ENCODE measurements at places on chromosomes 5 and 9.

- no peak for DNase-seq
- H3K27ac ChIP-seq: no peak overlapping the region
- no peaks in the 10 kb centered on the region for H3K4me1 ChIP-seq
- no peak overlapping the region for H3K4me3 ChIP-seq
Measured at GRCh38 chr9:85900504-85901201, 40.3 kb upstream of the NAA35 start.

DNA sequence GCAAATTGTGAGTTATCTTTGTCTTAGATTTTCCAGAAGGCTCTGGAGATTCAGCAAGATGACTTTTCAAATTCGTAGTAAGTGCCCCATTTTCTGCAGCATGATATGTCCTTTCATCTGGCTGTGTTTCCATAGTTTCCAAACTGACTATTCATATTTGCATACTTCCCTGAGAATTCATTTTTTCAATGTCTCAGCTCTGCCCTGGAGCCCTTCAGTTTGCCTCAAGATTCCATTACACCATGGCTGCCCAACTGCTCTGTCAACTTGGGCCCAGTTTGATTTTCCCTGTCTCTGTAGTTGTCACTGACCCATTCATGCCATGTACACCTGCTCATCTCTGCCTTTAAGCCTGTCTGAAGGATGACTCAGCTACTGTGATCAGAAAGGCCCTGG is 94.2 kb upstream of the RUSC2 start:
- H3K4me1 ChIP-seq: no peaks in the 10 kb centered on the region
- no peak for DNase-seq
- no peak overlapping the region for H3K4me3 ChIP-seq
- no peaks in the 10 kb centered on the region for H3K27me3 ChIP-seq
- H3K36me3 ChIP-seq: no peaks in the 10 kb centered on the region
- no peak overlapping the region for H3K27ac ChIP-seq

DNA sequence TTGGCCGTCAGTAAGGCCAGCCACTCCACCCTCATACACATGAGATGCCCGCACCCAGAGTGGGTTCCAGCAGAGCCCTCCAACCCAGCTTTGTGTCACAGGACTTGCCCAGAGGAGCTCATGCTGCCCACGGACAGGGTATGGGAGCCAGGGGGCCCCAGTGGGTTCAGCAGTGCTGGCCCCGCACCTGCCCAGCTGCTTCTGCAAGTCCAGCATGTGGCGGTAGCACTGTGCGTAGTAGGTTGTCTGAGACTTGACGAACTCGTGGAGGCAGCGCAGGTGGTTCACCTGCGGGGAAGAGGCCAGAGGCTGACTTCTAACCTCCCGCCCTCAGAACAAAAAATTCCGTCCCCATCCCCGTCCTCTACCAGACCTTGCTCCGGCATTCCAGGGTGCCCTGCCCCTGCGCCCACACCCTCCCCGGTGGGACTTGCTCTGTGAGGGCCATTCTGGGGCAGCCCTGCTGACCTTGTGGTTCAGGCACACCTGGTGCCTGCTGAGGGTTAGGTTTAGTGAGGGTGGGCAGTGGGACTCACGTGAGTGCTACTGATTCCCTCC is 18.5 kb downstream of the SH3GLB2 start:
- H3K4me3 ChIP-seq: no peak overlapping the region
- DNase-seq: no peak
- H3K27me3 ChIP-seq: no peaks in the 10 kb centered on the region

GRCh38 chr5:68534956-68535520 is 319.5 kb downstream of the PIK3R1 start:
- H3K27me3 ChIP-seq: no peaks in the 10 kb centered on the region
- no peaks in the 10 kb centered on the region for H3K36me3 ChIP-seq
- no peak for DNase-seq
- H3K4me3 ChIP-seq: no peak overlapping the region
- no peak overlapping the region for H3K27ac ChIP-seq

DNA sequence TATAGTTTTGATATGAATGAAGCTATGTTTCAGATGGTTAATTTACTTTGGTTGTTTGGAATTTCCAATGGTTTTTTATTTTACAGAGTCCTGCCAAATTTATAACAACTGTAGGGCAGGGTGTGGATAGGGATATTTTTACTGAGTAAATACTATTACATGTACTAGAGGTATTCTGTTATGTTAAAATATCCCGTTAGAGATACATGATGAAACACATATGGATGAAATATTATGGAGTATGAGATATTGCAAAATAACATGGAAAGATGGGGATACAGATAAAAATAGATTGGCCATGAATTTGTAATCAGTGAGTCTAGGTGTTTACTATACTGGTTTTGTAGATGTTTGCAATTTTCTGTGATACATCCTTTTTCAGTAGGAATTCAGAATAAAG is 76.7 kb downstream of the RAB24 start:
- no peaks in the 10 kb centered on the region for H3K27me3 ChIP-seq
- no peak overlapping the region for H3K4me3 ChIP-seq
- DNase-seq: no peak
- H3K4me1 ChIP-seq: no peaks in the 10 kb centered on the region
- no peak overlapping the region for H3K27ac ChIP-seq
- no peaks in the 10 kb centered on the region for H3K36me3 ChIP-seq

DNA sequence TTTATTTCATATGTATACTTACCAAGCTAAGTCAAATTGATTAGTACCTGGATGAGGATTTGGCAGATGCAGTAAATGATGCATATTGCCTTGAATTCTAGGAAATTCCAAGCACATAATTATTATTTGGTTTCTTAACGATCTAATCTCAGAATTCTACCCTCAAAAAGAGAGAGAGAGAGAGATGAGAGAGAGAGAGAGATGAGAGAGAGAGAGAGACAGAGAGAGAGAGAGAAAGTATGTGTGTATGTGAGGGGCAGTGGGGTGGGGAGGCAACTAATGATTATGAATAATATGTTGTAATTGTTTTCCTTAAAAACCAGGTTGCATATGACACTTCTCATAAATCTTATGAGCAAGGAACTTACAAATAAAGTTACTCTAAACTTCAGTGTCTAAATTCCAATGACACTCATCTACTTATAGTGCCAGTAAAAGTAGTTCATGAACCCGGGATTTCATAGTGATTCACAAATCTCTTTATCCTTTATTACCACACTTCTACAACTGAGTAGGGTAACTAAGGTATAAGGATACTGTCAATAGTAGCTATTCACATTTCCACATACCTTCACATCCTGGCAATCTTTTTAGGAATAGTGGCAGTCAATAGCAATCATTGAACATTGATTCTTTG is 60.5 kb upstream of the EDIL3 start:
- DNase-seq: no peak
- no peaks in the 10 kb centered on the region for H3K27me3 ChIP-seq
- no peaks in the 10 kb centered on the region for H3K4me1 ChIP-seq
- H3K4me3 ChIP-seq: no peak overlapping the region
- no peaks in the 10 kb centered on the region for H3K36me3 ChIP-seq

DNA sequence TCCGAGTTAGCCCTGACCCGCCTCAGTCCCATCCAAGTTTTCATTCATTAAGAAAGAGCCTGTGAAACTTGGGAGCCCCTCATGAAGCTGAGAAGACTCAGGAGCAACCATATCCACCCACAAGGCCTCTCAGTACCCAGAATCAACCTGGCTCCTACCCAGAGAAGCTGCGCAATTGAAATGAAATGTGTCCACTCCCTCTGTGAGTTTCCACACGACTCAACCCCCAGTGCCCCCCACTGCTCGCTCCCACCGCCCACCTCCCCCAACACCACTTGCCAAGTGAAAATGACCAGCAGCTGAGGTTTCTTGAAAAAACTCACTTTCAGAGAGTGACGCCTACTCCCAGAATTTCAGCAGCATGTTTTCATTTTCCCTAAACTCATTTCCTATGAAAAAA is 104.6 kb downstream of the CDK5RAP2 start:
- no peaks in the 10 kb centered on the region for H3K4me1 ChIP-seq
- peaks cover 6% of the 10 kb centered on the region for H3K36me3 ChIP-seq
- no peak for DNase-seq
- no peaks in the 10 kb centered on the region for H3K27me3 ChIP-seq
- no peak overlapping the region for H3K27ac ChIP-seq

DNA sequence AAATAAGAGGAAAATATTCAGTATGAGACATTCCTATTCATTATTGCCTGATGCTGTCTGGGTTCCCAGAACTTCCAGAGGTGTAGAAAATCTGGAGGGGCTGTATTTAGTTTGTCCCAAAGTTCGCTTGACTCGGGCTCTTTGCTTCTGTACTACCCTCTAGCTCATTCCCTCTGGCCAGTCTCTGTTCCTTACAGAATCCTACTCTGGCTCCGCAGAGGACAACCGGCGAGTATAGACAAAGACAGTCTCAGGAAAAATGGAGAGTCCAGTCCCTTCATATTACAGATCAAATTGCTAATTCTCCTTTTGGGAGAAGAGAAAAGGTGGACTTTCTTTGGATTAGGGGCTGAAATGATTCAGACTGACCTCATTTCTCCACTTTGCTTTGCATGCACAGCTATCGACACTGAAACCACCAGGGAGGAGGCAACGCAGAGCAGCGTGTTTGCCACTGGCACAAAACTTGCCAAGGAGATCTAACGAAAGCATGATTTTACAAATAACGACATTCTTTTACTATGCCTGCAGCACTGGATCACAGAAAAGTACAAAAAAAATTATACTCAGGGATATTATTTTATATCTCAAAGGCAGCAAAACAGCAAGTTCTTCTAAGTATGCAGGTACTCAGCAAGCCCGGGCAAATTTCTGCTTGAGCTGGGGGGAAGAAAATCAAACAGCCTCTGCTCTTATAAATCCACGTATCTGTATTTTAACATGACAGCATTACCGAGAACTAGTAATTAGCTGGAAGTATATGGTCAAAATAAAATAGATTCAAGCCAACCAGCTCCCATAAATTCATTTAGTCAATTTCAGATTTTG is 279.7 kb downstream of the NPR3 start:
- no peak overlapping the region for H3K27ac ChIP-seq
- no peak overlapping the region for H3K4me3 ChIP-seq
- H3K4me1 ChIP-seq: no peaks in the 10 kb centered on the region
- no peaks in the 10 kb centered on the region for H3K36me3 ChIP-seq
- DNase-seq: no peak

- no peak for DNase-seq
- peaks cover 10% of the 10 kb centered on the region for H3K36me3 ChIP-seq
- H3K27ac ChIP-seq: no peak overlapping the region
- H3K27me3 ChIP-seq: no peaks in the 10 kb centered on the region
Measured at GRCh38 chr9:4717815-4718214, 23.2 kb downstream of the AK3 start.

DNA sequence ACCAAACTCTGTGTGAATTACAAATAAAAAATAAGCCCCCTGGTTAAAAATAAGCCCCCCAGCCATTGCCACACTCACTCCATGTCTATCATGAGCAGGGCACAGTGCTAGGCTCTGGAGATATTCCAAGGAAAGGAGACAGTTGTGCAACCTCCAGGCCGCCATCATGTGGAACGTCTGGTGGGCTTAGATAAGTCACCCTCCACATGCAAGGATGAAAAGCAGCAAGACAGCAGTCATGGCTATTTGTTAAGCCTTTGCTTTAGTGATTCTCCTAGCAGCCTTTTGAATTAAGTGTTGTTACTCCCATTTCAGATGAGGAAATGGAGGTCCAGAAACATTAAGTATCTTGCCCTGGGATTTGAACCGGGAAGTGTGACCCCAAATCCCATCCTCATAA is 94.8 kb downstream of the DCP2 start:
- peaks cover 7% of the 10 kb centered on the region for H3K4me1 ChIP-seq
- no peak overlapping the region for H3K27ac ChIP-seq
- H3K4me3 ChIP-seq: no peak overlapping the region
- DNase-seq: no peak
- H3K27me3 ChIP-seq: no peaks in the 10 kb centered on the region
- H3K36me3 ChIP-seq: 0 out of 2 replicates have a peak, but pooled peaks cover 10% of the 10 kb centered on the region

DNA sequence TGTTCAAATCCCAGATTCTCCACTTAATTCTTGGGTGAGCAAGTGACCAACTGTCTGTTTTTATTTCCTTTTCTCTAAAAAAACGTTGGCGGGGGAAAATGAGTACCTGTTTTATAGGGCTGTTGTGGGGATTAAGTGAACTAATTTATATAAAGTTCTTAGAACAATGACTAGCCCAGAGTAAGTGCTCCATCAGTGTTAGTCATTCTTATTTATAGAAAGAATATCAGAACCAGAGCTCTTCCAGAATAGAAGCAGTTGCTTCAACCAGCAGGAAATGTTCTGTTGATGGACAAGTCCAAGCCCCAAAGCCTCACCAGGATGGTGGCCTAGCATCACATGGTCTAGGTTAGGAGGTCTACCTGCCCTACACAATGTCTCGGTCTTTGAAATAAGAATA is 379.2 kb downstream of the ACTL7B start:
- no peaks in the 10 kb centered on the region for H3K4me1 ChIP-seq
- H3K4me3 ChIP-seq: no peak overlapping the region
- no peak for DNase-seq
- H3K36me3 ChIP-seq: no peaks in the 10 kb centered on the region
- no peak overlapping the region for H3K27ac ChIP-seq
- no peaks in the 10 kb centered on the region for H3K27me3 ChIP-seq

DNA sequence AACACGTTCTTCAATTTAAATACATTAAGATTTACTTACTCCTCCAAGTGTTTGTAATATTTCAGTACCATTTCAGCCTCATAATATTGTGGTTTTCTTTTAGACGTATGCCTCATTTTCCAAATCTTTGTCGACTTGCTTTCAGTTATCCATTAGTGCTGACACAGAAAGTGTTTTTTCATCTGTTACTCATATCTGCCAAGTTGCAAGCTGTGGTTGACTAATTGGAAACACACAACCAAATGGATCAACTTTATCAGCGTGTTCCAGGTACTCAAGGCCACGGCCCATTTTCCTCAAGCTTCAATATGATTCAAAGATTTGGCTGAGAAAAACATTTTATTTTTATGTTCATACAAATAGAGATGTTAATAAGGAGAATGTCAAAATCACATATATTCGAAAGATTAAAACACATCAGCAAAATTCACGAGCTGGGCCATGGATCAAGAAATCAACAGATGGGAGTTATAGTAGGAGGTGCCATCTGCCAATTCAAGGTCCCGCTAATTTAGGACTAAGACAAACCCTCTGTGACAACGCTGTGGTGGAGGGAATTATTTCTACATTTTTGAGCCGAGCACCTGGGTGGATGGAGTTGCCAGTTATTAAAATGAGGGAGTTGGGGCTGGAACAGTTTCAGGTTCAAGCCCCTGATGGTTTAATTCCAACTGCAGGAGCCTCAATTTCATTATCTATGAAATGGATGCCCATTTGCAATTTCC is 27.2 kb upstream of the CCNJL start:
- H3K36me3 ChIP-seq: no peaks in the 10 kb centered on the region
- H3K4me3 ChIP-seq: no peak overlapping the region
- H3K4me1 ChIP-seq: no peaks in the 10 kb centered on the region
- no peak for DNase-seq
- no peak overlapping the region for H3K27ac ChIP-seq

GRCh38 chr5:135324160-135324559 is 74.9 kb downstream of the MACROH2A1 start:
- no peaks in the 10 kb centered on the region for H3K4me1 ChIP-seq
- H3K27ac ChIP-seq: no peak overlapping the region
- no peak overlapping the region for H3K4me3 ChIP-seq
- no peak for DNase-seq
- H3K27me3 ChIP-seq: no peaks in the 10 kb centered on the region
- H3K36me3 ChIP-seq: no peaks in the 10 kb centered on the region

All from MM.1S (cell line).